Smooth muscle cell of the pulmonary artery (primary cell): ENCODE measurements at places on chromosomes 16 and 17. TPM values are rescaled to one million over a fixed set of nuclear protein-coding genes. Genes with fewer than 3 reads are reported as not detected.

The TMC8 gene
- total RNA-seq: 0.13 TPM in 1 of 2 replicates, not detected in the other

The SYT17 gene
- 0.46 and 0.63 TPM in 2 replicates for total RNA-seq

The TP53TG3C gene
- total RNA-seq: not detected in 2 replicates

The SHBG gene
- 0.53 and 0.72 TPM in 2 replicates for total RNA-seq

The KRT222 gene
- not detected in 2 replicates for total RNA-seq

The CLEC3A gene
- not detected in 2 replicates for total RNA-seq

The EPX gene
- total RNA-seq: not detected in 2 replicates

The KRTAP4-12 gene
- total RNA-seq: not detected in 2 replicates
